ENCODE measurements at places on chromosomes 12 and 14. TPM values are rescaled to one million over a fixed set of nuclear protein-coding genes. Genes with fewer than 3 reads are reported as not detected.

Gene TMTC2
- total RNA-seq, result 4.4 TPM

Gene SPIC
- total RNA-seq, result not detected

Gene WNT1
- not detected for total RNA-seq

Gene ACOT6
- total RNA-seq, result not detected

Gene OR6C1
- not detected for total RNA-seq

Gene IGF1
- total RNA-seq, result 10.9 TPM

- peak; percentile 68 for DNase-seq
Observed at GRCh38 chr12:106766393-106766826, 8.1 kb upstream of the RIC8B start.

GRCh38 chr12:124418156-124418555, 123.3 kb downstream of the RFLNA start:
- no peak for DNase-seq

- no peak for DNase-seq
Observed at GRCh38 chr14:85622106-85622505, 92.2 kb downstream of the FLRT2 start.

DNA sequence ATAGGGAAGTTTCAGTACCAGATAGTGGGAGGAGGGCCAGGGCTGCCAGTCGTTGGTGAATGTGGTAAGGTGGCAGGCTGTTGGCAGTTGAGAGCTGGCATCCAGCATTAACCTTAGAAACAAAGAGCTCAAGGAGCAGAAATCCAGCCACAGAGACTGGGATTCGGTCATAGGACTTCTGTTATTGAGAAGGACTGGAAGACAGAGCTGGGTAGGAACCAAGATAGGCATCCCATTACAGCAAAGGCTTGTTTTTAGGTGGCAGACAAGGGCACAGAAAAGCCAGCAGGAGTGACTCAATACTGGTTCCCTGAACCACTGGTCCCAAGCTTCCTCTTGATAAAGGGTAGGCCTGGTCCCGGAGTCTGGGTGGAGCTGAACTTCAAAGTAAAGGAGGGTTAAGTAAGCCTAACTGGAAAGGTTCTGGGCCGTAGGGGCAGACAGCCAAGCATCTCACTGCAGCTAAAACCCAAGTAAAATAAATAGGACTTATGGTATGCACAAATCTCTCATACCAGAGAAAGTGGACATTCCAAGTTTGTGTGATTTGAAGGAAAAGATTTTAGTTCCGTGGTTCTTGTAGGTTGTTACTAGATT, 147.9 kb downstream of the ETV6 start:
- DNase-seq, result peak; percentile 52

DNA sequence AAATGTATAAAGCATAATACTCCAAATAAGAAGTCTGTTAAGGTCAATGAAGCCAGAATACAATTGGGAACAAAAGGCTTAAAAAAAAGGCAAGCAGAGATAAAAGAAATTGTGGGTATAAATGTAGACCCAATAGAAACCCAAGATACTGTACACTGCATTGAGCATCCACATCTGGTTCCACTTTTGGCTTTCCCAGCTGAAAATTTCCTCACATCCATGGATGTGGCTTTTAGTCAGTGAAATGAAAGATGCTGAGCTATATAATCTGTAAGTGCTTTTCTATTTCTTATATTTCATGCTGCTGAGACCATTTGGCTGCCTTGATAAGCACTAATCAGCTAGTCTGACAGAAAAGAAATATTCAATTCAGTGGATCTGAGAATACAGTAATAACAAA, 83.5 kb downstream of the PTPRR start:
- DNase-seq, result no peak

DNA sequence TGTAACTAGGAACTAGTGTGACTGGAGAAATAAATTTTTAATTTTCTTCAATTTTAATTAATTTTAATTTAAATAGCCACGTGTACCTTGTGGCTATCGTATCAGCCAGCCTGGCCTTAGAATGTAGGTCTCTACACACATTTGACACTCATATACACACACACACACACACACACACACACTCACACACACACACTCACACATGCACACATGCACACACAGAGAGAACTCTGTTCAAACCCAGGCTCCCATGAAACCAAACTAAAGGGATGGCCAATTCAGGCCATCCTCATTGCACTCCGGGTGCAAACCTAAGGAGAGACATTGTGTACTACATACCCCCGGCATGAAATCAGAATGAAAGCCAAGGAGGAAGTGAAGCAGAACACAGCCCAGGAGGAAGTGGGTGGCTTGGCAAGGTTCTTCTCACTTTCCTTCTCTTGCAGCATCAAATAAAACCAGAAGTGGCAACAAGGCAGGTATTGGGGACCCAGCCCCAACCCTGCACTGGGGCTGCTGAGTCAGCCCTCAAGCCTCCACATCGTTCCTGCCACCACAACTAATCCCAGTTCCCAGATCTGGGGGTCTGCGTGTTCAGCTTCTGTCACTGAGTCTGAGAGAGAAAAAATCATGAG, 26.2 kb upstream of the CHPT1 start:
- no peak for DNase-seq

GRCh38 chr12:14443531-14443930, 78.0 kb downstream of the ATF7IP start:
- no peak for DNase-seq

- no peak for DNase-seq
Observed at GRCh38 chr12:65993173-65993572, 137.4 kb downstream of the LLPH start.

- no peak for DNase-seq
Observed at GRCh38 chr14:35866595-35867279, 40.6 kb downstream of the BRMS1L start.

GRCh38 chr14:104223101-104224041, 85.0 kb downstream of the KIF26A start:
- peak; percentile 50 for DNase-seq

Measured in Right ventricle myocardium inferior (tissue), 1 donor.